ENCODE measurements at places on chromosomes 5 and 9. TPM values are rescaled to one million over a fixed set of nuclear protein-coding genes. Genes with fewer than 3 reads are reported as not detected.
A peak's percentile ranks its signal among the peaks of the same experiment; 100 is the strongest.

DNA sequence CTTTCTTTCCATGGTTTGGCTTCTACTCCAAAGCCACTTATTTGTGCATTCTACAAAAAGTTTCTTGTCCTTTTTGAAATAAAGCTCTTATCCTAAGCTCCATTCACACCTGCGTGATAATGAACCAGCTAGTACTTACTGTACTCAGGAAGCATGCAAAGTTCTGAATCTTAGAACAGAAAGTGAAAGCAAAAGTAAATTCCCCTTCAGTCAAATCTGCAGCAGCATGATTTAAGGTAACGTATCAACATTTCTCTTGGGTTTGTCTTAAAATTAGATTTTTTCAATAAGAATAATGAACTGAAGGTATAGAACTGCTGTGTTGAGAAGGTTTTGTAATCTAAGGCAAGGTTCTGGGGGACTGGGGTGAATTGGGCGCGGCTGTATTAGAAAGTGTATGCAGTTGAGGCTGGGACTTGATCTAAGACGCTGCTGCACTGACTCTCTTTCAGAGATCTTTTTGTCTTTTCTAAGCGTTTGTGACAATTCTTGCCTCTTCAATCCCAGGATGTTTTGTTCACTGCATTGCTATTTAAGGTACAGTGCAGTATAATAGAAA lies at the start of gene ERAP2:
TSS of gene ERAP2 (plus strand) at position 209 of the 559 bp plus-strand sequence. CDS start 3,186 bp downstream, outside the sequence.
- peak; percentile 61 for DNase-seq

GRCh38 chr5:138366632-138367382 lies 14.3 kb downstream of the KDM3B start:
- DNase-seq = no peak

GRCh38 chr5:181088289-181088688 lies 42.7 kb downstream of the OR2V1 start:
- DNase-seq = no peak

DNA sequence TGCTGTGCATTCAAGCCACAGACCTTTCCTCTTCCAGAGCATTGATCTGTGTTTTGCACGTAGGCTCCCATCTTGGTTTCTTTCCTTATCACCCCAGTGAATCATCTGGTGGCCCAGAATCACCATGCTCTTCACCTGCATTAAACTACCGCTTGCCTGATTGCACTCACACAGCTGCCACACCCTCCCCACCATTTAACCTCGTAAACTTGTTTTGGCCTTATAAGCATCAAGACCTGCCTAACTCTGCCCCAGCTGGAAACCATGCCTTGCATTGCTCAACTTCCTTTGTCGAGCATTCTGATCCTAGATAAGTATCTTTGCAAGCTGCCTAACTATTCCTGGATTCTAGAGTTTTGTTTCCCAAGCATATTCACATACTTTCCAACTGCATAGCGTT lies 369.6 kb upstream of the SEMA6A start:
- DNase-seq = no peak

DNA sequence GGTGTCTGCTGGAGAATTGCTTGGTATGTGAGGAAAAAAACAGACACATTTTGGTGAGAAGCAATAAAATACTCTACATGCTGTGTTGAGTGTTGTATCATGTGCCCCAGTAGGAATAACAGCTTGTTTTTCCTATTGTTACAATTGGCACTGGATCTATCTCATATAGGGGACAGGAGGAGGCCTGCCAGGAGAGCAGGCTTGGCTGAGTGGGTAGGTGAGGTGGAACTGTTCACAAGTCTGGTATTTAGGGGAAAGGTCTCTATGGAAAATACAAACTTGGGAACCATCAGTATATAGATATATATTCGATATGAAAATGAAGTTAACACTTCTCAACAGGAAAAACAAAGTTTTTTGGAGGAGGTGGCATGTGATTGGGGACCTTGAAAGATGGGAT lies 9.5 kb upstream of the SH3TC2 start:
- no peak for DNase-seq

DNA sequence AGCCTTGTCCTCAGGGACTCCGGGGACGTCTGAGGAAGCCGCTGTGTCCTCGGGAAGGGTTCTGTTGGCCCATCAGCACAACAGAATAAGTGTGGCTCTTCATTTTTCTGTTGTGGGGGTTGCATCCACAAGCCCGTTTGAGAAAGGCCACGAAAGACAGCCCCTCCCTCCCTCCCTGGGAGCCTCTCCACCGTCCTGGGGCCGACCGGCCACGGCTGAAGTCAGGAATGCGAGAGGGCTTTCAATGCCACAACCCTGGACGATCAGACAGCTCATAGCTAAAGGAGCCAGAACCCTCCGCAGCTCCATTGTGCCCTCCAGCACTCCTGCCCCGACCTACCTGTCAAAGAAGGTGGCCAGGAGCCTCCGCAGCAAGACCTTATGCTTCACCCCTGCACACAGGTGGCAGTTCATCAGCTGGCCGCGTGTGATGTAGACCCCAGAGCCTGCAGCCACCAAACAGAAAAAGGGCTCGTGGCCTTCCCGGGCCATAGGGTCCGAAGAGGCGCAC lies 52.4 kb upstream of the UBAC1 start:
- no peak for DNase-seq

FOXB2 gene
- not detected for total RNA-seq
